ENCODE measurements at places on chromosomes 2 and 18. TPM values are rescaled to one million over a fixed set of nuclear protein-coding genes. Genes with fewer than 3 reads are reported as not detected.
A peak's percentile ranks its signal among the peaks of the same experiment; 100 is the strongest.

DNA sequence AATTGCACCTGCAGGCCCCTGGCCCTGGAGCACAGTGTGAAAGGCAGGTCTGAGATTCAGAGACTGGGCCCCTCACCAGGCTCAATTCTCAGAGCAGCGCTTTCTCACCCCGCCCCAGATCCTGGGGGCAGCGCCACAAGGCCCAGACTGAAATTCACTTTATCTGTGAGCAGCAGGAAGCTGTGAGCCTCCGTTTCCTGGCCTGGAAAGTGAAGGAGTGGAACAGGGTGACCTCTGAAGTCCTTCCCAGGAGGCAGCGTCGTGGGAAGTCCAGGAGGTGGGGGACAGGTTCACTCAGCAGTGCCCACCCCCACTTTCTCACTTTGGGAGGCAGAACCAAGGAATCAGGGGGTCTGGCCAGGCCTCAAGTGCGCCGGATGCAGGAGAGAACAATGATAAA, 235.4 kb downstream of the NDUFA10 start:
- no peak for DNase-seq

ANKRD36B gene
- 34.2 TPM for polyA plus RNA-seq

DNA sequence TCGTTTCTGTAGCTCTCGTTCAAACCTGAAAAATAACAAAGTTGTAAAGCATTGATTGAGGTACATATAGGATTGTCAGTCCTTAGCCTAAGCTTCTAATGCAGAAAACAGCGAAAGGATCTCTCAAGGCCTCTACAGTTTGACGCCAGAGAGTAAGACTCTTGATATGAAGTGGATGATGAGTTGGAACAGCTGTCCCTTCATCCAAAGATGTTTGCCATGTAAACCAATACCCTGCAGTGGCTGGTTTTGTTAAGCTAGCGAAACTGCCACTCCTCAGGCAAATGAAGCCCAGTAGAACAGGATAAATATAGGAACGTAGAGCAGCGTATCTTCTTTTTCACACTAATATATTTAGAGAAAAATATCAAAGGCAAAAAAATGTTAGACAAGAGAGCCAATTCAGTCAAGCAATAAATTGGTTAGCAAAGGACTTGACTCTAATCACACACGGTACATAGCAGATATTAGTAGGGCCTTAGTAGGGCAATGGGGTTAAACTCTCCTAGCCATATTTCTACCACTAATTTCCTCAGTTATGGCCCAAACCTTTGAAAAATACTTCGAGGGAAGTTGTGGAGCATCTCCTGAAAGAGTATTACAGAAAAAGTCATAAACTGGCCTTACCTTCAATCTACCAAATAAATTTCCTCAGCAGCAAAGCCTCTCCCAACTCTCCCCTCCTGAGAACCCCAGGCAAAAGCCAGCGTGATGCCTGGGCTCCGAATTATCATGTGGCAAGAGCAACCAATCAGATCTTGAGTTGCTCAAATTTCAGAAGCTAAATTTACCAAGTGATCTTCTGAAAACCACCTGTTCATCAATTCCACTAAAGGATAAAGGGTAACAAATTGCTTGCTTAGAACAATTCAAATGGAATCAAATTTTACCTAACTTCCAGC, at the start of gene NEB:
Gene NEB, minus strand, starts transcription at position 706 of the 902 bp plus-strand sequence. CDS start 1,320 bp downstream, outside the sequence.
- no peak for DNase-seq

GRCh38 chr2:176001916-176002687, at the start of gene LNPK:
LNPK (minus strand) TSS chr2:176002267; CDS start chr2:175995584, 6,683 bp downstream.
- peak; percentile 97 for DNase-seq

All from hepatocyte (in vitro differentiated cells).